Activated B cell treated with CpG ODN at 0.5 μM for 24 hours (primary cell): ENCODE measurements at places on chromosomes 2 and 18.

DNA sequence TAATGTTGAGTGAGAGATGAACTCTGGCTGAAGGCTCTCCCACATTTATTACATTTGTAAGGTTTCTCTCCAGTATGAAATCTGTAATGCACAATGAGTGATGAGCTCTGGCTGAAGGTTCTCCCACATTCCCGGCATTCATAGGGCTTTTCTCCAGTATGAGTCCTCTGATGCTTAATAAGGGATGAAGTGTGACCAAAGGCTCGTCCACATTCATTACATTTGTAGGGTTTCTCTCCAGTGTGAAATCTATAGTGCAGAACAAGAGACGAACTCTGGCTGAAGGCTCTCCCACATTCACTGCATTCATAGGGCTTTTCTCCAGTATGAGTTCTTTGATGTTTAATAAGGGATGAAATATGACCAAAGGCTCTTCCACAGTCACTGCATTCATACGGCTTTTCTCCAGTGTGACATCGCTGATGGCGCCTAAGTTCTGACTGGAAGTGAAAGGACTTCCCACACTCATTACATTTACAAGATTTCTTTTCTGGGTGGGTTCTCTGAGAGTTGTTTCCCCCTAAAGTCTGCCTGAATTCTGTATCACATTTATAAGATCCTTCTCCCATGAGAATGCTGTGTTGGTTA lies 10.2 kb downstream of the ZNF514 start:
- H3K4me3 ChIP-seq: no peak overlapping the region
- H3K4me1 ChIP-seq: no peaks in the 10 kb centered on the region
- H3K27me3 ChIP-seq: no peaks in the 10 kb centered on the region
- no peak overlapping the region for H3K27ac ChIP-seq
- H3K36me3 ChIP-seq: peaks cover 86% of the 10 kb centered on the region

DNA sequence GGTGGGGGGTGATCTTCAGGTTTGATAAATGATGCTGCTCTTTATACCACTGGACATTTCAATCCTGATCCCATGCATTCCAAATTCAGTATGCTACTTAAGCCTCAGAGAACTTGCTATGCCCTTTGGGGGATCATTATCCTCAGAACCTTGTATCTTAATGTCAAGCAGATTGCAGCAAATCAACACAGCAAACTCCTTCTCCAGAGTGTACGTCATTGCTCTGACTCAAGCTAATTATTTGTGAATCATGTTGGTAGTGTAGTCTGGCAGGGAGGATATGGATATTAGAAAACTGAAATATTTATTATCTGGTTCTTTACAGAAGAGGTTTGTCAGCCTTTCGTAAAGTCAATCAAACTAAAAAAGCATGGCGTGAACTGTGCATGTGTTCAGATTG lies 562.5 kb upstream of the FAM98A start:
- no peaks in the 10 kb centered on the region for H3K4me1 ChIP-seq
- H3K4me3 ChIP-seq: no peak overlapping the region
- H3K27me3 ChIP-seq: no peaks in the 10 kb centered on the region

- peaks cover 13% of the 10 kb centered on the region for H3K27me3 ChIP-seq
- H3K27ac ChIP-seq: peak overlapping the region; percentile 68
- no peak for DNase-seq
- peaks cover 80% of the 10 kb centered on the region for H3K4me1 ChIP-seq
- no peaks in the 10 kb centered on the region for H3K36me3 ChIP-seq
Observed at GRCh38 chr2:12502759-12503158, 214.0 kb upstream of the TRIB2 start.

DNA sequence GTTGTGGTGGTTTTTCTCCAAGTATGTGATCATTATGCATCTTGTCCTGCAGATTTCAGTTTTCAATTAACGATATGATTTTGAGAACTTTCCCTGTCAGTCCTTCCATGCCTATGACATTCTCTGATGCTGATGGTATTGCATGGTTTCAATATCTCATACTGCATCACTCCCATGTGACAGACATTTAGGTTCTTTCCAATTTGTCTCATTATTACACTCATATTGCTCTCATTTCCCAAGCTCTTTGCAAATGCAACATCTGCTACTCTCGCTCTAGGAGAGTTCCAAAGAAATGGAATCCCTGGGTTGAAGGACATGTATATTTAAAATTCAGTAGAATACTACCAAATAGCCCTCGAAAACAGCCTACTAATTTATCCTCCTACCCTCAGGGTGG lies 125.5 kb downstream of the MARCHF4 start:
- DNase-seq: no peak
- no peaks in the 10 kb centered on the region for H3K27me3 ChIP-seq
- H3K27ac ChIP-seq: no peak overlapping the region
- H3K36me3 ChIP-seq: no peaks in the 10 kb centered on the region

- no peak overlapping the region for H3K4me3 ChIP-seq
- no peaks in the 10 kb centered on the region for H3K36me3 ChIP-seq
- no peaks in the 10 kb centered on the region for H3K4me1 ChIP-seq
- DNase-seq: no peak
- H3K27me3 ChIP-seq: peaks cover 9% of the 10 kb centered on the region
Observed at GRCh38 chr18:293536-293935, 25.7 kb upstream of the THOC1 start.

GRCh38 chr18:29161429-29161828 lies 984.5 kb upstream of the CDH2 start:
- no peaks in the 10 kb centered on the region for H3K36me3 ChIP-seq
- H3K27me3 ChIP-seq: no peaks in the 10 kb centered on the region
- no peak overlapping the region for H3K27ac ChIP-seq

- H3K4me3 ChIP-seq: no peak overlapping the region
- no peaks in the 10 kb centered on the region for H3K36me3 ChIP-seq
- peaks cover 4% of the 10 kb centered on the region for H3K27me3 ChIP-seq
- no peak for DNase-seq
Observed at GRCh38 chr18:3869848-3870247, 419.9 kb downstream of the TGIF1 start.

GRCh38 chr2:180656455-180656847 lies 324.0 kb upstream of the UBE2E3 start:
- no peaks in the 10 kb centered on the region for H3K36me3 ChIP-seq
- no peaks in the 10 kb centered on the region for H3K4me1 ChIP-seq
- H3K27me3 ChIP-seq: peaks cover 4% of the 10 kb centered on the region
- H3K4me3 ChIP-seq: no peak overlapping the region
- DNase-seq: no peak
- H3K27ac ChIP-seq: no peak overlapping the region

DNA sequence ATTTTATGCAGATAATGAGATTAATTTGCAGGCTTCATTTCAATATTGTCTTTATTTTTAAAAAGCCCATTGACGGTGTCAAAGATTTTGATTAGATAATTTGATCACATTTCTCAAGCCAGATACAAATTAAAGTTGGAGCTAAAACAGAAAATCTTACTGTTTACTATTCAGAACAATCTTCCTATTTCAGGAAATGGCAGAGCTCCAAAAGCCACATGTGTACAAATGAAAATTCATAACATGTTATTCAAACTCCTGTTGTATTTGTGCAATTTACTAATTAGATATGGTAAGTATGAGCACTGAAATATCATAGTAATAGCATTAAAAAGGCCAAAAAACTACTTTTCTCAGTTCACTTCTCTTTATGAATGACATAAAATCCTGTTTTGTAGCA lies 682.9 kb downstream of the KCNJ3 start:
- no peak overlapping the region for H3K4me3 ChIP-seq
- DNase-seq: no peak
- H3K27ac ChIP-seq: no peak overlapping the region
- H3K27me3 ChIP-seq: no peaks in the 10 kb centered on the region
- no peaks in the 10 kb centered on the region for H3K36me3 ChIP-seq

GRCh38 chr2:10538224-10538894 lies 90.2 kb upstream of the ODC1 start:
- H3K4me3 ChIP-seq: no peak overlapping the region
- H3K27ac ChIP-seq: no peak overlapping the region

GRCh38 chr18:37764541-37765288 lies 199.1 kb upstream of the CELF4 start:
- H3K4me3 ChIP-seq: no peak overlapping the region
- no peaks in the 10 kb centered on the region for H3K4me1 ChIP-seq
- no peak for DNase-seq
- H3K27ac ChIP-seq: no peak overlapping the region

DNA sequence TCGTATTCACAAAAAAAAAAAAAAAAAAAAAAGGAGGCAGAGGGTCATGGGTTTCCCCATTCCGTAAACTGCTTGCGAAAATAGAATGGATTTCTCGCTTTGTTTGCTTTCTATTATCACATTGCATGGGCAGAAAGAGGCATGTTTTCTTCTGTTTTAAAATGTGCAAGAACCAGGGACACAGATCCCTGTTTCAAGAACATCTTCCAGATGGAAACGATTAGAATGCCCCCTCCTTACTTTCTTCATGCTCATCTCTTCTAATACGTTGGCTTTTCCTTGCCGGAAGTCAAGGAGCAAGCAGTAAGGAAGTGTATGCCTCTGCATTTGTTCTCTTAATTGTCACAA lies 51.0 kb upstream of the ZNF516 start:
- no peak overlapping the region for H3K4me3 ChIP-seq
- H3K36me3 ChIP-seq: no peaks in the 10 kb centered on the region
- H3K27ac ChIP-seq: no peak overlapping the region
- peaks cover 10% of the 10 kb centered on the region for H3K27me3 ChIP-seq
- H3K4me1 ChIP-seq: no peaks in the 10 kb centered on the region

DNA sequence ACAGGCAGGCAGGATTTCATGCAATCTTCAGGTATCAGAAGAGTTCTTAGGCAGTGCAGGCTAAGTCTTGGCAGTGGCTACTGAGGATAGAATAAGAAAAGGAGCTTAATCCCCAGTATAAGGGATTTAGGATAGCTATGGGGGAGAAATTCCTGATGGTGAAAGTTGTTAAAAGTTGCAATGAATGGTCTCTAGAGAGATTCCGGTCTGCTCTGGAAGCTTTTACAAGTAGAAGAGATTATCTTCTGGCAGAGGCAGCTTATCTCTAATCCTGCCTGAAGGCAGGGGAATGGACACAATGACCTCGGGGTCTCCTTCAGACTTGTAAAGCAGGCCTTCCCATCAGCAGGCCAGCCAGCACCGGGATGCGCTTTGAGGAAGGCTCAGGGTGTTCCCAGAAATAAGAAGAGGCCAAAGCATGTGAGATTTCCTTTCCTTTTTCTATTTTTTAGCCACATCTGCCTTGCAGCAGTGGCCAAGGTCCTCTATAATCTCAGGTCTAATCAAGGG lies 253.9 kb upstream of the KLHL29 start:
- H3K27ac ChIP-seq: no peak overlapping the region
- H3K36me3 ChIP-seq: no peaks in the 10 kb centered on the region
- H3K4me1 ChIP-seq: no peaks in the 10 kb centered on the region

DNA sequence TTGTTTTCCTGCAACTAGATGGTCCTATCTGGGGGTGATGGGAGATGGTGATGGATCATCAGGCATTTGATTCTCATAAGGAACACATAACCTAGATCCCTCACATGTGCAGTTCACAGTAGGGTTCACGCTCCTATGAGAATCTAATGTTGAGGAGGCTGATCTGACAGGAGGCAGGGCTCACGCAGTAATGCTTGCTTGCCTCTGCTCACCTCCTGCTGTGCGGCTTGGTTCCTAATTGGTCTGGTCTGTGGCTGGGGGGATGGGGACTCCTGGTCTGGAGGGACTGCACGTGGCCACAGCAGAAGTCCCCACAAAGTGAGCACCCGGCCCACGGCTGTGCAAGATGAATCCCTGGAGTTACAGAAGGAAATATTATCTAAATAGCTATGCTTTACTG lies 11.3 kb downstream of the MC5R start:
- no peaks in the 10 kb centered on the region for H3K4me1 ChIP-seq
- H3K27ac ChIP-seq: no peak overlapping the region
- no peaks in the 10 kb centered on the region for H3K36me3 ChIP-seq
- no peak for DNase-seq
- H3K4me3 ChIP-seq: no peak overlapping the region

GRCh38 chr18:14781671-14782070 lies 33.7 kb downstream of the ANKRD30B start:
- H3K27me3 ChIP-seq: no peaks in the 10 kb centered on the region
- H3K36me3 ChIP-seq: no peaks in the 10 kb centered on the region
- no peak overlapping the region for H3K4me3 ChIP-seq
- no peaks in the 10 kb centered on the region for H3K4me1 ChIP-seq
- no peak for DNase-seq

GRCh38 chr2:6352247-6352646 lies 513.5 kb downstream of the CMPK2 start:
- H3K4me1 ChIP-seq: peaks cover 34% of the 10 kb centered on the region
- peak overlapping the region; percentile 5 for H3K4me3 ChIP-seq

GRCh38 chr2:120715941-120716340 lies 19.7 kb upstream of the GLI2 start:
- H3K27me3 ChIP-seq: peaks cover 9% of the 10 kb centered on the region
- DNase-seq: no peak
- H3K4me1 ChIP-seq: no peaks in the 10 kb centered on the region
- H3K27ac ChIP-seq: no peak overlapping the region
- H3K4me3 ChIP-seq: no peak overlapping the region

GRCh38 chr18:68948622-68949021 lies 150.7 kb downstream of the CCDC102B start:
- H3K4me3 ChIP-seq: no peak overlapping the region
- H3K4me1 ChIP-seq: no peaks in the 10 kb centered on the region
- no peaks in the 10 kb centered on the region for H3K36me3 ChIP-seq
- H3K27ac ChIP-seq: no peak overlapping the region
- DNase-seq: no peak

- no peak overlapping the region for H3K4me3 ChIP-seq
- no peaks in the 10 kb centered on the region for H3K4me1 ChIP-seq
- H3K27me3 ChIP-seq: no peaks in the 10 kb centered on the region
- no peak overlapping the region for H3K27ac ChIP-seq
- no peaks in the 10 kb centered on the region for H3K36me3 ChIP-seq
Observed at GRCh38 chr18:37669991-37670534, 104.5 kb upstream of the CELF4 start.

GRCh38 chr18:5510135-5510846 lies 33.5 kb downstream of the EPB41L3 start:
- H3K4me3 ChIP-seq: no peak overlapping the region
- H3K4me1 ChIP-seq: peaks cover 3% of the 10 kb centered on the region

GRCh38 chr2:176681584-176682115 lies 412.4 kb downstream of the MTX2 start:
- H3K4me1 ChIP-seq: no peaks in the 10 kb centered on the region
- peaks cover 19% of the 10 kb centered on the region for H3K27me3 ChIP-seq
- no peak overlapping the region for H3K27ac ChIP-seq
- DNase-seq: no peak
- H3K4me3 ChIP-seq: no peak overlapping the region
- no peaks in the 10 kb centered on the region for H3K36me3 ChIP-seq

GRCh38 chr2:15673919-15674636 lies 82.4 kb downstream of the DDX1 start:
- no peak overlapping the region for H3K27ac ChIP-seq
- H3K4me1 ChIP-seq: no peaks in the 10 kb centered on the region
- H3K27me3 ChIP-seq: peaks cover 9% of the 10 kb centered on the region
- DNase-seq: no peak

GRCh38 chr2:203122317-203122986 lies 107.8 kb downstream of the NBEAL1 start:
- H3K27me3 ChIP-seq: no peaks in the 10 kb centered on the region
- DNase-seq: no peak
- H3K36me3 ChIP-seq: peaks cover 8% of the 10 kb centered on the region
- H3K4me3 ChIP-seq: no peak overlapping the region
- H3K4me1 ChIP-seq: no peaks in the 10 kb centered on the region
- no peak overlapping the region for H3K27ac ChIP-seq

GRCh38 chr2:8607606-8608005 lies 74.2 kb upstream of the ID2 start:
- H3K4me3 ChIP-seq: no peak overlapping the region
- no peaks in the 10 kb centered on the region for H3K36me3 ChIP-seq
- H3K27me3 ChIP-seq: peaks cover 6% of the 10 kb centered on the region
- H3K27ac ChIP-seq: no peak overlapping the region
- H3K4me1 ChIP-seq: no peaks in the 10 kb centered on the region

- no peak overlapping the region for H3K27ac ChIP-seq
- no peaks in the 10 kb centered on the region for H3K36me3 ChIP-seq
- H3K27me3 ChIP-seq: peaks cover 36% of the 10 kb centered on the region
- peaks cover 8% of the 10 kb centered on the region for H3K4me1 ChIP-seq
Observed at GRCh38 chr2:232636788-232637420, 3.5 kb downstream of the EFHD1 start.
